ENCODE measurements at places on chromosomes 11 and 22. TPM values are rescaled to one million over a fixed set of nuclear protein-coding genes. Genes with fewer than 3 reads are reported as not detected.

OR8G5 gene
- not detected for total RNA-seq

PNPLA2 gene
- total RNA-seq, result 148 TPM

TEF gene
- 10.6 TPM for total RNA-seq

SLC37A2 gene
- 3.7 TPM for total RNA-seq

Measured in HFFc6 (cell line).